RPMI7951 (cell line): ENCODE measurements at places on chromosomes 1 and 21. TPM values are rescaled to one million over a fixed set of nuclear protein-coding genes. Genes with fewer than 3 reads are reported as not detected.

- no peak for DNase-seq
Measured at GRCh38 chr1:12342401-12343003, 112.7 kb downstream of the VPS13D start.

DNA sequence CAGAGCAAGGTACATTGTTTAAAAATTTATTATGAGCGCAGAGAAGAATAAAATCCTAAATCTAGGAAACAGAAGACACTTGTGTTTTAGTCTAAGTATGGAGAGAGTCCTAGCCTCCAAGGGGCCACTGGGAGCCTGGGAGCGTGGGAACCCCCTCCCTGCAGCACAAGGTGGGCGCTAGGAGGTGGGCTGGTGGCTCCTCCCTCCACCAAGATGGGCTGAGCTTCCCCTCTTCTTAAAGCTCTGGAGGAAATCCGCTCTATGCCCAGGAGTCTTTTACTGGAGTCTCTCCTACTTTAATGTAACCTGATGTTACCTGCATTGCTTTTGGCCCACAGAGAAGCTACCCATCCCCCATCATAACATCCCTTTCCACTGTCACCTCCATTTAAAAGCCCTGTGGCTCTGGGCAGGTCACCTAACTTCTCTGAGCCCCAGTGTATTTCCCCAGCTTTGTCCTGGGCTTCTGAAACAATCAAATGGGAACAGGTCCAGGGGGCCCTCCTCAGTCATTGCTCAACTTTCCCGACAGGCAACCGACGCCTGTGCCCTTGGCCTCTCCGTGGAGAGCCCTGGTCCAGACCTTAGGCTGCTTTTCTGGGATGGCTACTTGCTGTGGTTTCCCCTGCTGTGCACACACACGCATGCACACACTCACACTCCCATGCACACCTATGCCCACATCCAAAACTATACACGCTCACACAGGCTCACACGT is 181.5 kb downstream of the NPHP4 start:
- DNase-seq: no peak

DNA sequence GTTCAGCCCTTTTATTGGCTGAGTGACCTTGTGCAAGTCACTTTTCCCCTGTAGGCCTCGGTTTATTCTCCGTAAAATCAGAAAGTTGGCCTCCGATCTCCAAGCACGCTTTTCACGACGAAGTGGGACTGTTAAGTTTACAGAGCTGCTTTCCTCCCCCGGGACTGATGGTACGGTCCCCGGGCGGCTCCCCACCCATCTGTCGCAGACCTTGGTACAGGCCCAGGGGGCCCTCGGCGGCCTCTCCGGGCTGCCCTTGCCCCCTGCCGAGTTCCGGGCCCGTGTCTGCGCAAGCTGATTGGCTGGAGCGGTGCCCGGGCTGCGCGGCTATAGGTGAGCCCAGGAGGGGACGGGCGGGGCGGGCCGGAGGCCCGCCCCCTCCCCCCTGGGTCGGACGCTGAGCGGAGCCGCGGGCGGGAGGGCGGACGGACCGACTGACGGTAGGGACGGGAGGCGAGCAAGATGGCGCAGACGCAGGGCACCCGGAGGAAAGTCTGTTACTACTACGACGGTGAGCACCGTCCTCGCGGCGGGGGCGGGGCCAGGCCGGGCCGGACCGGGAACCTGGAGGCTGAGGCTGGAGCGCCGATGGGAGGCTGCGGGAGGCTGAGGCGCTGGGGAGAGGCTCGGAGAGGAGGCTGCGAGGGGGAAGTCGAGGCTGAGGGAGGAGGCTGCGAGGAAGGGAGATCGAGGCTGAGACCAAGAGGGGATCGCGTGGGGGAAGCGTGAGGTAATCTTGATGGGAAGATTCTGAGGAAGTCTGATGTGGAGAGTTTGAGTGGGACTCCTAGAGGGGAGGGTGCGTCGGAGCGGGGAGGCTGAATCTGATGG is at the start of gene HDAC1:
TSS of gene HDAC1 (plus strand) at position 376 of the 831 bp plus-strand sequence. CDS start at position 463, 87 bp downstream.
- DNase-seq: peak; percentile 97

DNA sequence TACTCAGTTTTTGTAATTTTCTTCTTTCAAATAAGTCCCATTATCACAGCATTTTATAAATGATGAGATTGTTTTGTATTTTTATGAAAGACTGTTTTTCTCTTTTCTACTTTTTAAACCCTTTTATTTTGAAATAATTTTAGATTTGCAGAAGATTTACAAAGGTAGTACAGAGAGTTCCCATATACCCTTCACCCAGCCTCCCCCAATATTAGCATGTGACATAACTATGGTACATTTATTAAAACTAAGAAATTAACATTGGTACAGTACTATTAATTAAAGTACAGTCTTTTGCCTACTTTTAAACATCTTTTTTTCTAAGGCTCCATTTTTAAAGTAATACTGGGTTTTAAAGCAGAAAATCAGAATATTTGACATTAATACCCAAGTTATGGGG is 35.6 kb upstream of the LAMC2 start:
- no peak for DNase-seq

- no peak for DNase-seq
Measured at GRCh38 chr1:175071276-175071943, 3.8 kb downstream of the TNN start.

DNA sequence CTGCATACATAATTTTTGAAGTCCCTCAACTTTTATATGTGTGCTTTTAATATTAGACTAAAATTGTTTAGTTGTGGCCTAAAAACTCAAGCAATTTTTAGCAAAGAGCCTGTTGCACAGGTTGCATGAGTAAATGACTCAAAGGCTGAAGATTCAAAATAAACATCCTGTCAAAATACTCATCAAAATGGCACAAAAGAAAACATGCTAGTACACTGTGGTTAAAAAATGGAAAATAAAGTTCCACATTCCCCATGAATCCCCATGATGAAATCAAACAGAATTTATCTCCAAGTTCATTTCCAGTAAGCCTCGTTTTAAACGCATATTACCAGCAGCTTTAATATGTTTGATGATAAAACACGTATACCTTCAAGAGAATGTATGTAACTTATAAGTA is 230.1 kb upstream of the MAP1LC3C start:
- DNase-seq: no peak

GRCh38 chr1:161382214-161383019 is 14.7 kb upstream of the CFAP126 start:
- peak; percentile 59 for DNase-seq

DNA sequence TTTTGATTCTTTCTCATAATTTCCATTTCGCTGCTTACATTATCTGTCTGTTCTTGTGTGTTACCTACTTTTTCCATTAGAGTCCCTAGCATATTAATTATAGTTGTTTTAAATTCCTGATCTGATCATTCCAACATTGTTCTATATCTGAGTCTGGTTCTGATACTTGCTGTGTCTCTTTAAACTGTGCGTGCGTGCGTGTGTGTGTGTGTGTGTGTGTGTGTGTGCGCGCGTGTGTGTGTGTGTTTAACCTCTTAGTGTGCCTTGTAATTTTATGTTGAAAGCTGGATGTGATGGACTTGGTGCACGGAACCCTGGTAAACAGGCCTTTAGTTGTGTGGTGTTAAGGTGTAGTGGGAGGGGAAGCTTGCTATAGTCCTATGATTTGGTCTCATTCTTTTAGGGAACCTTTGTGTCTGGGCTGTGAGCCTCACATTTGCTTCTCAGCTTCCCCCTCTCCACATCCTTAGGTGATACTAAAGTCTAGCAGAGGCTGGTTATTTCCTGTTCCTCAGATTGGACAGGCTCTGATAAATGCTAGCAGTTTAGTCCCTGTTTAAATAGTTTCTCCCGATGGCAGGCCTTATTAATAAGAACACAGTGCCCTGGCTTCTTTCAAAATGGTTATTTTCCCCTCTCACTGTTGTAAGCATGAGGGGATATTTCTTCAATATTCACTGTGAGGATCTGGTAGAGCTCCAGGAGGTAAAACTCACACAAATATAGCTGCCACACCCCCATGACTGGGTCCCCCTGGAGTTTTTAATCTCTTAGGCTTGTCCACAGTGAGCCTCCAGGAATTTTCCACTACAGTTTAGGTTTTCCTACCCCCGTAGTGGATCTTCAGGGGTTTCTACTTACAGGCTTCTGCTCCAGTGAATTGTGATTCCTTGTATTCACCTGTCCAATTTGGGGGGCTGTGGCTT is 118.3 kb downstream of the GALNT2 start:
- no peak for DNase-seq

DNA sequence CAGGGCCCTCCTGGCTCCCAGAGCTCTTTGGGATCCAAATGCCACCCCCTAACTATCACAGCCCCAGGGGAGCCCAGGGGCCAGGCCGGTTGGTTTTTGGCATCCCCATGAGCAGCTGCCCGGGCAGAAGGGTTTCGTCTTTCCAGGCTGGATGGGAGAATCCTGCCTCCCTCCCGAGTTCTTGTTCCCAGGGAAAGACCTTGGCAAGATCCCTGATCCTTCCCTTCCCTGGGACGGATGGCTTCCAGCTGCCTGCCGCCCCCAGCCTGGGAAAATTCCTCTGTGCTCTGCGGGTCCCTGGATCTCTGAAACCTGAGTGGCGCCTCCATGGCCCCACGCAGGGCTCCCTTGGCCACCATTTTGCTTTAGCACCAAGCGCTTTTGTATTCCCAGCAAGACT is 55.6 kb downstream of the TAS1R2 start:
- no peak for DNase-seq

GRCh38 chr1:245577191-245578157 is 422.7 kb downstream of the KIF26B start:
- no peak for DNase-seq

DNA sequence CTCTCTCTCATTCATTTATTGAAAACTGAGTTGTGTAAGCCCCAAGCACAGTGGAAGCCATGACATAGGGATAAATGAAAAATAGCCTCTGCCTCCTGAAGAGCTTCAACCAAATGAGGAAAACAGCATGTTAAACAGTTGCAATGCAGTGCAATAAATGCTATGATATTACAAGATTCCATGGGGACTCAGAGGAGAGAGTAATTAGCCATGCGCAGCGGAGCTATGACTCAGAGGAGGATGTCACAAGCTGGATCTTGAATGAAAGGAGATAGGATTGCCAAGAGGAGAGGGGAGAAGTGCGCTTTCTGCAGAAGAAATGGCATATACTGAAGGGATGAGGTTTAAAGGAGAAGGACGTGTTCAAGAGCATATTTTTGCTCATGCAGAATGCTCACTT is 231.3 kb upstream of the PLXNA2 start:
- peak; percentile 66 for DNase-seq

- DNase-seq: peak; percentile 21
Measured at GRCh38 chr1:41483001-41483850, 1.3 kb downstream of the EDN2 start.

- DNase-seq: no peak
Measured at GRCh38 chr21:30561957-30562356, 843 bp upstream of the KRTAP19-7 start.

GRCh38 chr1:234460652-234461051 is 18.3 kb downstream of the TARBP1 start:
- DNase-seq: no peak

GRCh38 chr21:45114072-45114471 is 39.7 kb downstream of the ADARB1 start:
- no peak for DNase-seq

GRCh38 chr1:16187748-16188401 is 24.6 kb downstream of the ARHGEF19 start:
- DNase-seq: peak; percentile 75

GRCh38 chr1:64280001-64280400 is 76.6 kb downstream of the UBE2U start:
- DNase-seq: no peak

DNA sequence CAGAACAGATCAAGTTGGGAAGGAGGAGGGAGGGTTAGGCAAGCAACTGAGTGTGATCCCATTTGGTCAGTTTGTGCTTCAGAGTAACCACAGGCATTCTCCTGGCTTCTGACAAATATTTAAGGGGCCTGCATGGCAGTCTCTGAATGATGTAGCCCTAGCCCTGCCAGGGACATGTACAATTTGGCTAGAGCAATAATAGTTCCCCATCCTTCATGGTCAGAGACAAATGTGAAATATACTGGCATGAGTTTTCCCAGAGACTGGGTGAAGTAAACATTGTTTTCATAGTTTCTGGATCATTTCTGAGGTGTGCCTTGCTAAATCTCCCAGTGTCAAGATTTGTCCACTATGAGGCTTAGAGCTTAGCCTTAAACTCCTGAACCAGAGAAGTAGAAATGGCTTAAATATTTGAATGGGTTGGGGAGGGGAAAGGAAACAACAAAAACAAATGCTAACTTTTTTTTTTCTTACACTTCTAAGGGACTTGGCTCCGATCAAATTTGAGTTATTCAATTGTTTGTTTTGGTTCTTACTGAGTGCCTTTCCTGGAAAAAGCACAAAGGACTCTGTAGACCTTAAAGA is 42.0 kb upstream of the UBE2U start:
- peak; percentile 26 for DNase-seq

DNA sequence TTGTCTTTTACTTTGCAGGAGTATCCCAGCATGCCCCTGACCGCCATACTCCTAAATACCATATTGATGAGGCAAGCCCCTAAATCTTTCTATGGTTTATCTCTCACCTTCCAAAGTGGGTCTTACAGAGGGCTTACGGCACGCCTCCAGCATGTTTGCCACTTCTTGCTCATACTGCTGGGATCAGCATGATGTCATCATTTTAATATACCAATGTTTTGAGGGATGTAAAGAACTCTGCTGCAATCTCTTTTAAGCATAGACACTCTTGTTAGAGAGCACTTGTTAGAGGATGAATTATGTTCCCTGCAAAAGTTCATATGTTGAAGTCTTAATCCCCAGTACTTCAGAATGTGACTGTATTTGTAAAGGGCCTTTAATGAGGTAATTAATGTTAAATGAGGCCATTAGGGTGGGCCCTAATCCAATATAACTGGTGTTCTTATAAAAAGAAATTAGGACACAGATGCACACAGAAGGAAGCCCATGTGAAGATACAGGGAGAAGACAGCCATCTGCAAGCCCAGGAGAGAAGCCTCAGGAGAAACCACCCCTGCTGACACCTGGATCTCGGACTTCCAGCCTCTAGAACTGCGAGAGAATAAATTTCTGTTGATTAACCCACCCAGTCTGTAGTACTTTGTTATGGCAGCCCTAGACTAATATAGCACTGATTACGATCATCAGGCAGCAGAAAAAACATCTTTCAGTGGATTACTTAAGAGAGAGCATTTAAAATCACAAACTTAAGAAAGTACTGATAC is 16.4 kb upstream of the ABCB10 start:
- no peak for DNase-seq

- DNase-seq: peak; percentile 65
Measured at GRCh38 chr1:195604287-195604686, 1004.0 kb downstream of the KCNT2 start.

GRCh38 chr21:37445228-37445627 is 78.7 kb downstream of the DYRK1A start:
- no peak for DNase-seq

- DNase-seq: peak; percentile 50
Measured at GRCh38 chr1:183597656-183598347, 7.5 kb upstream of the NCF2 start.

DNA sequence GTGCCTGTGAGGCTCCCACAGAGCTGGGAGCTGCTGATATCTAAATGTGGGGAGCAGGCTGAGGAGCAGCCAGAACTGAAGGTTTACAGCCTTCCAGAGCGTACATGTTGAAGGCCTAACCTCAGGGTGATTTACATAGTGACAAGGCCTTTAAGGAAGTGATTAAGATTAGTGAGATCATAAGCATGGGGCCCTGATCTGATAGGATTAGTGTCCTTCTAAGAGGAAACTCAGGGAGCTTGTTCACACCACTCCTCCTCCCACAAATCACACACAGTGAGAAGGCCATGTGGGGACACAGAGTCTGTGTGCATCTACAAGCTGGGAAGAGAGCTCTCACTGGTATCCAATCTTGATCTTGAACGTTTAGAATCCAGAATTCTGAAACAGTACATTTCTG is 92.3 kb upstream of the NBPF6 start:
- no peak for DNase-seq

Gene MPZ
- 0.24 and 0.39 TPM in 2 replicates for total RNA-seq

Gene SLC30A1
- 10.1 and 12.0 TPM in 2 replicates for total RNA-seq

Gene ADAM15
- 30.6 and 31.8 TPM in 2 replicates for total RNA-seq

Gene MROH7
- not detected in 2 replicates for total RNA-seq

Gene ARTN
- total RNA-seq: 9.1 and 10.7 TPM in 2 replicates

Gene UQCRH
- total RNA-seq: 747 and 790 TPM in 2 replicates

Gene S100A4
- 836 and 954 TPM in 2 replicates for total RNA-seq

Gene RSPO1
- total RNA-seq: 0.10 TPM in 1 of 2 replicates, not detected in the other
